ENCODE measurements at places on chromosomes 4 and X.

DNA sequence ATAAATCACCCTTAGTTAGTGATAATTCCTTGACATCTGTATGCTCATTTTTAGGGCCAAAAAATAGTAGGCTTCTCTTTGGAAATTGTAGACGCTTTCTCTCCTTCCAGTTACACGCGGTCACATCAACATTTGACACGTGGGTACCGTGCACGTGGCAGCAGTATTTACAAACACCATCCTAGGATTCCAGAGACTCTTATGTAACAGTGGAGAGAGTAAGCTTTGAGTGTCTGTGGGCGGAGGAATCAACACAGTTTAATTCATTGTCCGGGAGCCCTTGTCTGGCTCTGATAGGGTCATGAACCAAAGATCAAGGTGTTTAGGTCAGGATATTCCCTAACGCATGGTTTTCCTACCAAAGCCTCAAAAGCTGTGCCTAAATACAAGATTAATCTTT is 12.2 kb downstream of the TET2 start:
- no peak for DNase-seq

DNA sequence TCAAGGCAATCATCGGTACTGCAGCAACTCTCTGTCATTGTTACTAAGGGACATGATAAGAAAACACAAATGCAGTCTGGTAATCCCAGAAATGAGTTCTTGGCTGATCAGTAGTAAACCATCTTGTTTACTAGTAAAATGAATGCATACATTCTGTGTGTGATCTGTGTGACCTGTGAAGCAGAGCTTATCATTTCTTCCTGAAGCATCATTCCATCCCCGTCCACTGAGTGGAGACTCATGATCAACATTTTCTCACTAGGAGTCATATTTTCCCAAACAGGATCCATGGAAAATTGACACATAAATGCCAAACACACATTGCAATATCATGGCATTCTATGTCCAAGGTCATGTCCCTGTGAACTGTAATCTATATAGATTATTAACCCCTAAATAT is 226.1 kb downstream of the ANKRD50 start:
- no peak for DNase-seq

DNA sequence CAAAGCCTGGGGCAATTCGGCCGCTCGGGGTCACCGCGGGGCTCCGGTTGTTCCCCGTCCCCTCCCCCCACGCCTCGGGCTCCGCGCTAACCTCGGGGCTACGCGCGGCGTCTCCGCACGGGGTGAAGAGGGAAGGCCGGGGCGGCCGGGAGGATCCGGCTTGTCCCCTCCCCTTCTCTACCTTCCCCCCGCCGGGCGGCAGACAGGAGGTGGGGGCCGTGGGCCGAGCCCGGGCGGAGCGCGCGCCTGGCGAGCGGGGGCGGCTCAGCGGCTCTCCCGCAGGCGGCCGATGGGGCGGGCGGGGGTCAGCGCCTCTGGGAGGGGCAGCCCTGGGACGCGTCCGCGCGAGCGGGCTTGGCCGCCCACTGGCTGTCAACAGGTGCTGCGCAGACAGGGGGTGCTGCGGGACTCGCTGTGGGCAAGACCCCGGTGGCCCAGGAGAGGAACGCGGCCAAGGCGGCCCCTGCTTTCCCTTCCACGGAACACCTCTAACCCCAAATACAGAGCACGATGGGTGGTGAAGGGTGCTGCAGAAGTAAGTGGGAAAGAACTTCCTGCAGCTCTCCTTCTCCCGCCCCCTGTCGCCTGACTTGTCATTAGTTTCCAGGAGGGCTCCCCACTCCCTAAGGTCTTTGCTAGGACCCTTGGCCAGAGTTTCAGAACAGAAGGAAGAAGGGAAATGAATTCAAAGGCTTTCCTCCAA is at the start of gene PDGFC:
PDGFC (minus strand) TSS at position 124 of the 703 bp plus-strand sequence. CDS start 896 bp downstream, outside the sequence.
- DNase-seq, result no peak

DNA sequence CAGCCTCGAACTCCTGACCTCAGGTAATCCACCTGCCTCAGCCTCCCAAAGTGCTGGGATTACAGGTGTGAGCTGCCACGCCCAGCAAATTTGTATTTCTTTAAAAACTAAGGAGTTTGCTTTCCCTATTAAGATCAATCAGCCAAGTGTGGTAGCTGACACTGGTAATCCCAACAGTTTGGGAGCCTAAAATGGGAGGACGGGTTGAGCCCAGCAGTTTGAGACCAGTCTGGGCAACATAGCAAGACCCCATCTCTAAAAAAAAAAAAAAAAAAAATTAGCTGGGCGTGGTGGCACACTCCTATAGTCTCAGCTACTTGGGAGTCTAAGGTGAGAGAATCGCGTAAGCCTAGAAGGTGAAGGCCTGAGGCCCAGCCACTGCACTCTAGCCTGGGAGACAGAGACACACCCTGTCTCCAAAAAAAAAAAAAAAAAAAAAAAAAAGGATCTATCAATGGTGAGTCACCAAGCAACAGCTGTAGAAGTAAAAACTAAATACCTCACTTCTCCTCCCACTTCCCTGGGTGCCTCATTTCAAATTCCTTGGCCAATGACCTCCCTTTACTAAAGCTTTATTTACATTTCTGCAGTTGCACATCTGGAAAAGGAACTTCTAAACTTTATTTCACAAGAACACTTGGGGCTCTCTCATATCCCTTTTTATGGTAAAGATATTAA is 54.5 kb downstream of the LDB2 start:
- DNase-seq, result no peak

DNA sequence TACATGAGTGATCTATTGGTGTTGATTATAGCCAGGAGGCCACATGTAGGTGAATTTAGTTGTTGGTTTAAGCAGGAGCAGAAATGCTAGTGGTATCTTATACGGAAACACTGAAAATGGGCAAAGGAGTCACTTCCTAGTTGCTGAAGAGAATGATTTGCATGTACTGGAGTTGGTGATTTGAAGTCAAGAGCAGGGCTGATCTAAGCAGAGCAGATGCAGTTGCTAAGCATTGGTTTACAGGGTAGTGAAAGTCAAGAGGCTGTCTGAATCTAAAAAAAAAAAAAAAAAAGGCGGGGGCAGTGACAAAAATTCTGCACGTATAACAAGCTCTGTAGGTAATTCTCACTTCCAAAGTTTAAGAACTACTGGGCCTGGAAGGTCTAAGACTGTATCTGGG is 90.4 kb upstream of the HPRT1 start:
- DNase-seq, result no peak

Measured in activated naive CD4-positive, alpha-beta T cell treated with anti-CD3 and anti-CD28 coated beads, Interleukin-2, amount 50 U/mL, for 16 hours (primary cell).